ENCODE measurements at places on chromosomes 7 and 10.

GRCh38 chr7:50304911-50305582 is 531 bp downstream of the IKZF1 start:
- no peak for DNase-seq

GRCh38 chr7:150450491-150451001 is at the start of gene GIMAP8:
Gene GIMAP8 (plus strand): TSS chr7:150450630. CDS start chr7:150466699, 16,069 bp downstream.
- peak; percentile 81 for DNase-seq

DNA sequence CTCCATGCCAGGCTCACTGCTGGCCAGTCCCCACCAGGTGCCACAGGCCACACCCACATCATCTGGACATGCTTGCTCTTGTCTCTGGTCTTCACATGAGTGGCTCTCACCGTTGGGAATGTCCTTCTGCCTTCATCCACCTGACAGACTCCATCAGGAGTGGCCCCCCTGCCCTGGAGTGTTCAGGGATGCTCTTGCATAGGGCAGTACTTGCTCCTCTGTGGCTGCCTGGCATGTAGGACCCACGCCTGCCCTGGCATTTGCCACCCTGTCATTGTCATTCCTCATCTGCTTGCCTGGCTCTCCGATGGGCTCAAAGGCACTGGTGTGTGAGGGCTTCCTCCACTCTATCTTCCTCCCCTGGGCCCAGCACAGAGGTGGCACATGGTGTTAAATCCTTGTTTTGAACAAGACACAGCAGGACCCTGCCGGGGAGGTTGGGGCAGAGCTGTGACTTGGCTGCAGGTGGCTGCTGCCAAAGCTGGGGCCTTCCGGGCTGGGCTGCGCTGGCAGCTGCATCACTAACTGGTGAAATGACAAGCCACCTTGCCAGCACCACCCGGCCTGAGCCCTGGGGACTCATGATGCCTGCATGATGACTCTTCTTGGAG is 1.8 kb downstream of the SH2D4B start:
- DNase-seq, result no peak

DNA sequence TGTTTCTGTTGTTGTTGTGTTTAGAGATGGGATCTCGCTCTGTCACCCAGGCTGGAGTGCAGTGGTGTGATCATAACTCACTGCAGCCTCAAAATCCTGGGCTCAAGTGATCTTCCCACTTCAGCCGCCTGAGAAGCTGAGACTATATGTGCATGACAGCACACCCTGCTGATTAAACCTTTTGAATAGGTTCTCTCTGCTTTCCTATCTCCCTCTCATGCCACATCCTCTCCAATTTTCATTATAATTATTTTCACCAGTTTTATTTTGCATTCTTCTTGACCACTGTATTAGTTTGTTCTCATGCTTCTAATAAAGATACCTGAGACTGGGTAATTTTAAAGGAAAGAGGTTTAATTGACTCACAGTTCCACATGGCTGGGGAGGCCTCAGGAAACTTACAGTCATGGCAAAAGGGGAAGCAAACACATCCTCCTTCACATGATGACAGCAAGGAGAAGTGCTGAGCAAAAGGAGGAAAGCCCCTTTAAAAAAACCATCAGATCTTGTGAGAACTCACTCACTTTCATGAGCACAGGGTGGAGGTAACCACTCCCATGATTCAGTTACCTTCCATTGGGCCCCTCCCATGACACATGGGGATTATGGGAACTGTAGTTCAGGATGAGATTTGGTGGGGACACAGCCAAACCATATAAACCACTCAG is 12.9 kb downstream of the AGK start:
- no peak for DNase-seq

DNA sequence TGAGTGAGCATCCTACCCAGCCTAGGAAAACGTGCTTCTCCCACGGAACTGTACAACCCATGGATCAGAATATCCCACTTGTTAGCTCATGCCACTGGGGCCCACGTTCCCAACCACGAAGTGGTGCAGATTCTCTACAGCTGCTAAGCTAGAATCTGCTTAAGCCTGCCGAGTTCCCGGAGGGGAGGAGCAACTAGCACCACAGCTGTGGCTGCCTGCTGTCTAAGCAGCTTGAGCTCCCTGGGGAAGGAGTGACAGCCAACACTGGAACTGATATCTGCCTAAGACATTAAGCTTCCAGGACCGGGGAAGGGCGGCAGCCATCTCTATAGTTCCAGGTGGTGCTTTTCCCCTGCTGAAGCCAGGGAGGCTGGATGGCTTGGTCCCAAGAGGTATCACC is 334.7 kb upstream of the CHRM2 start:
- DNase-seq, result no peak

- no peak for DNase-seq
Observed at GRCh38 chr7:134991469-134992339, 5.4 kb downstream of the AGBL3 start.

DNA sequence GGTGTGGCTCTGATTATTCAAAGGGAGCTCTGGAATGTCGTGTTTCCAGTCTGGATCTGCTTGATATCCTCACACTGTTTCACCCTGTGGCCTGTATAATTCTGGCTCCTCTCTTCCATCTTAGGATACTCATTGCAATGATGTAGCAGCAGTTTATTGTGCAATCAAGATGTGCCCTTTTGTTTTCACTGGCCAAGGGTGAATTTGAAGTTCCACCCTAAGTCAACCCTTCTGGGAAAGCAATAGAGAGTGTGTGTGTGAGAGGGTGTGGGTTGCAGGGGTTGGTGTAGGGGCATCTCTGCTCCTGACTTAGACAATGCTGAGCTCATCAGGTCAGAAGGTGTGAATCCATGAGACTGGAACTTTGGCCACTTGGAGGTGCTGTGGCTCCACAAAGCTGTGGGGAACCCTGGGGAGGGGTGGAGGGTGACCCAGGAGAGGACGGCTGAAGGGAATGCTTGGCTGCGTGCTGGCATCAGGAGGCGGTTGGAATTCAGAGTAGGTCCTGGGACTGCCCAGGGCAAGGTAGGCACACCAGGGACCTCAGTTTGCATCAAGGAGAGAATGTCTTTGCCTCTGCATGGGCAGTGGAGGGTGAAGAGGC is 118.0 kb upstream of the PRSS58 start:
- DNase-seq, result no peak

GRCh38 chr7:152108359-152108758 is 82.9 kb downstream of the GALNT11 start:
- no peak for DNase-seq

DNA sequence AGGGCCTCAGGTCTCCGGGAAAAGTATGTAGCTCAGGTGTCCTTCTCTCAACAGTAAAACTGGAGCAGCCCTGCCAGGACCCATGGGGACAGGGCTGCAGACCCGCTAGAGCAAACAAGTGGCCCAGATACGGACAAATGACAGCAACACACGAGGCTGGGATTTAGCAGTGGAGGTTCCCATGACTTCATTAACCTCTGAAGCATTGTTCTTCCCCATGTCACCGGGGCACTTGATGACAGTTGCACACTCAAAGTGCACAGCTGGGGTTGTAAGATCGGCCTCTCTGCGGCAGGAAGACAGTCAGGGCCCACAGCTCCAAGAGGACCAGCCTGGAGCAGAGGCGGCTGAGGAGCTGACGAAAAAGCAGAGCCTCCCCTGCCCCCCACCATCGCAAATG is 12.5 kb upstream of the PODXL start:
- DNase-seq, result no peak

Data from upper lobe of right lung (tissue), 1 donor.